ENCODE measurements at places on chromosomes 2 and 18.

GRCh38 chr2:135773319-135773718 is 31.7 kb downstream of the UBXN4 start:
- no peak for DNase-seq

- no peak for DNase-seq
Observed at GRCh38 chr2:27959496-27959895, 69.0 kb downstream of the BABAM2 start.

- no peak for DNase-seq
Observed at GRCh38 chr2:69036926-69037325, 23.9 kb downstream of the ANTXR1 start.

GRCh38 chr2:74921236-74921736 is 37.2 kb upstream of the POLE4 start:
- DNase-seq, result no peak

GRCh38 chr18:31506024-31506742 is 8.2 kb downstream of the DSG2 start:
- peak; percentile 37 for DNase-seq

- DNase-seq, result peak; percentile 6
Observed at GRCh38 chr2:41779888-41780287, 267.9 kb upstream of the PKDCC start.

DNA sequence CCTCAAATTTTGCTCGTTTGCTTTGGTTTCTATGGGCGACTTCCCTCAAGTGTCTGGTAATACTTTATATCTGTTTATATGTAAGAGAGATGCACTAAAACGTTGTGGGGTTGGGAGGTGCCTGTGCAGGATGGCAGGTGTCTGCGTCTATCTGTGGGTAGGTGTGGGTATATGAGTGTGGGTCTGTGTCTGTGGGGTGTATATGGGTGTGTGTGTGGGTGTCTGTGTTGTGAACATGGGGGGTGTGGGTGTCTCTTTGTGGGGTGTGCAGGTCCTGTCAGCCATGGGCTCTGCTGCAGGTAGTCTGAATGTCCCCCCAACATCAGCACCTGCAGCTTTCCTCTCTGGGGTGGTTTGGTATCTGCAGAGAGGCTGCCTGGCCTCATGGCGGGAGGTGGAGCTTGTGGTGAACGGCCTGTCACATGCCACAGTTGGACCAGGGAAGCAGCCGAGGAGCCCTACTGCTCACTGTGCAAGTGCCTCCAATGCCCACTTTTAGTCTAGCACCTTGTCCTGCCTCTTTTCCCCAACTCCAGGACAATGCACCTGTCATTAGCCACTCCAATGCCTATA is 90.3 kb downstream of the LPIN1 start:
- DNase-seq, result no peak

DNA sequence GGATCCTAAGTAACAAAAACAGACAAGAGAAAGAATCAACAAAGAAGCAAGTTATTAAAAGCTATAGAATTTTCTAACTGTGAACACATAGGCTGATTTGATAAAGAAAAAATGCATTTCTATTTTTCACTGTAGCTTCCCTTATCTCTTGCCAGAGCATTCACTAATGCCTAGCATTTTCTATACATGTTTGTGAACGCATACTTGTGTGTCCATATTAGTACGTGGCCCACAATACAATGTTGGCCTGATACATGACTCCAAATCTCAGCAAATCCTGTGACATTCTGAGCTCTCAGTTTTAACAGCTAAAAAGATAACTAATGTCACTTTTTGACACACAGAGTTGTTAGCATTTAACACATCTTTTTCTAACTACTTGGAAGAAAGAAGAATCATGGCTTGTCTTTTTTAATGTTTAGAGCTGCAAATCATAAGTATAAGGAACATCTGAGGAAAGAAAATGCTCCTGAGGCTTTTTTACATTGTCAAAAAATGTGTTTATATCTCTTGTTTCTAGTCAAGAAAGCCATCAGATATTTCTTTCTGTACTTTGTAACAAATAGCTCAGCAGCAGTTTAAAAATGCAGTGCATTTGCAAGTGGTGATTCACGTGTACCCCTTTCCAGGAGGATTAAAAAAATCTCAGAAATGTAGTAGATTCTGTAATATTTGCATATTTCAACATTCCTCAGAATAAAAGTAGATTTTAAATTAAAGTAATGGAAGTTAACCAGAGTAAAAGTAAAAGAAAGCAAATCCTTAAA is 1646.8 kb upstream of the TMEFF2 start:
- no peak for DNase-seq

DNA sequence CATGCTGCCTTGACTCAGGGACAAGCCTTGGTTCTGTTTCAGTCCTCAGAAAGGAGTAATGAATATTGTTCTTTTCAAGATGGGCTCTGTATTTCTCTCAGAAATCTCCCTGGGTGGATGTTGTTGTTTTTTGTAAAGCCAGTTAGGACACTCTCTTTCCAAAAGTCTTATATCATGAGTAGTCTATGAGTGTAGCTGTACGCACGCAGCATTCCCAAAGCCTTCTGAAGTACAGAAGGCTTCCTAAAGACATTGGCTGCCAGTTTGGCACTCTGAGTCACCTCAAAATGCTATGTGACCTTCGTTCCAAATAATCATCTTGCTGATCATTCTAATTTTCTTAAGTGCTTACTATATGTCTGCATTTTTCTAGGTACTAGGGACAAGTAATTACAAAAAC is 16.7 kb upstream of the GTF2A1L start:
- no peak for DNase-seq
